ENCODE measurements at places on chromosomes 4 and X. TPM values are rescaled to one million over a fixed set of nuclear protein-coding genes. Genes with fewer than 3 reads are reported as not detected.

POU3F4 gene
- not detected for total RNA-seq

PLS3 gene
- total RNA-seq, result 111 TPM

TRIM61 gene
- total RNA-seq, result not detected

CT45A1 gene
- 34.0 TPM for total RNA-seq
